ENCODE measurements at places on chromosomes 1 and 21.
A peak's percentile ranks its signal among the peaks of the same experiment; 100 is the strongest.

- no peak for DNase-seq
Observed at GRCh38 chr1:196207612-196208217, 400.5 kb downstream of the KCNT2 start.

DNA sequence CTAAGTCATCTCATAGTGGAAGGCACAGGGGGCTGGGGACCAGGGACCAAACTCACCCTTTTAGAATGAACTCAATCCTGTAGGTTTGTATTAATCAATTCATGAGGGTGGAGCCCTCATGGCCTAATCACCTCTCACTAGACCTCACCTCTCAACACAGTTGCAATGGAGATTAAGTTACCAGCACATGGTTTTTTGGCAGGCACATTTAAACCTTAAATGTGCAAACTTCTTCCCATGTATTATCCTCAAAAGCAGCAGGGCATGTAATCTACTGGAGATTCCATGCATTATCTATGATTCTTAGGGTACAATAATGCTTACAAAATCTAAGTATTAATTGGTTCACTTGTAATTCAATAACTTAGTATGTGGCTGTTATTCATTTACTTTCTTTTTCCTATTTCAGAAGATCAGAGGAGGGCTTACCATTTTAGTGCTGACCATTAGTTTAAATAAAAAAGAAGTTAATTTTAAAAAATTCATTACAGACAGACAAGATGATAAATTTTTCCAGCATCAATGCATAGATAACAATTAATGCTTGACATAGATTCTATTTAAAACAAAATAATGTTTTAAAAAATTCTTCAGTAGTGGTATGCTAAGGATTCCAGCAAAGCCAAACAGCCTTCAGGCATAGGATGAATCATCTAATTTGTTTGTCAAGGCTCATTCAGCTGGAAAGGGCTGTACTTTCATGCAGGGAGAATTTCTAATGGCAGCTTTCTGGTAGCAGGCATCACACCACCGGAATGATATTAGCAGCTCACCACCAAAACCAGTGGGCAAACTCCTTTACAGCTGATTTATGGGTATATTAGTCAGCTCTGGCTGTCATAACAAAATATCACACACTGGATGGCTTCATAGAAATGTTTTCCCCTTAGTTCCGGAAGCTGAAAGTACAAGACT, 124.6 kb upstream of the ZNF648 start:
- DNase-seq = no peak

DNA sequence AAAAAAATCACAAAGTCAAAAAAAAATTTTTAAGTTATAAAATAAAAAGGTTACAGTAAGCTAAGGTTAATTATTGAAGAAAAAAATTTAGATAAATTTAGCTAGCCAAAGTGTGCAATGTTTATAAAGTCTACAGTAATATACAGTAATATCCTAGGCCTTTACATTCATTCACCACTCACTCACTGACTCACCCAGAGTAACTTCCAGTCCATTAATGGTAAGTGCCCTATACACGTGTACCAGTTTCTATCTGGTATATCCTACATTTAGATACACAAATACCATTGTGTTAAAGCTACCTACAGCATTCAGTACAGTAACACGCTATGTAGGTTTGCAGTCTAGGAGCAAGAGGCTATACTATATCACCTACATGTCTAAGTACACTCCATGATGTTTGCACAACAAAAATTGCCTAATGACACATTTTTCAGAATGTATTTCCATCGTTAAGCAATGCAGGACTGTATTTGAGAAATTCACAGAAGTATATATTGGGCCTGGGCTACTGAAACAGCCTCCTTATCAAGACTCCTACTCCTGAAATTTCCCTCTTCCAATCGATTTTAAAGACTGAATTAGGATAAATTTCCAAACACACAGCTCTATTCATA, 155.1 kb downstream of the COP1 start:
- DNase-seq = no peak

- no peak for DNase-seq
Observed at GRCh38 chr1:18511874-18512150, 31.1 kb downstream of the KLHDC7A start.

GRCh38 chr1:237736372-237737029, 154.2 kb downstream of the ZP4 start:
- DNase-seq = no peak

- no peak for DNase-seq
Observed at GRCh38 chr21:32777269-32777668, 5.7 kb upstream of the PAXBP1 start.

- no peak for DNase-seq
Observed at GRCh38 chr1:174974711-174975119, 25.0 kb upstream of the CACYBP start.

DNA sequence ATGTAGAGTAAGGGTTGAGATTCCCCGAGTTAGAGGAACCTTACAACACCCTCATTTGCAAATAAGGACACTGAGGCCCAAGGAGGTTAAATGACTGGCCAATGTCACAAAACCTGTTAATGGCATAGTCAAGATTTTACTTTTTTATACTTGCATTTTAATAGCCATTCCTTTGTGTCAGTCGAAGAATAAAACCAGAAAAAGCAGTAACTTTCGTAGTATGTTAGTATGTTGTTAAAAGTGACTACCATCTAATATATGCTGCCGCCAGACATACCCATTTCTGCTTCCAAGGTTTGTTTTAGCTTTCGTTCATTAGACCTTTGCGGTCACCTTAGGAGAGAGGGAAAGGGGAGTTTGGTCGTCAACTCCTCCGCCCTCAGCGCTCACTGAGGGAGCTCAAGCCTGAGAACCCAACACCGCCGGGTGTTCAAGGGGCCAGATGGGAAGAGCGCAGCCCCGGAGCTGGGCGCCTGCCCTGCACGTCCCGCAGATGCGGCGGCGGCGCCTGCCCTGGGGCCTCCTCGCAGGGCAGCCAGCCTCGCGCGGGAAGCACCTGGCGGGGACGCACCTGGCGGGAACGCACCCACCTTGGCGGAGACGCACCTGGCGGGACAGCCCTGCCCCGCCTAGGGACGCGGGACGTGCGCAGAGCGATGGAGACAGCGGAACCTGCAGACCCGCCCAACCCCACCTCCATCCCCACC, 466 bp downstream of the VPS26C start:
- peak; percentile 50 for DNase-seq

Data from SHP77 (cell line).